Suprapubic skin (tissue), 4 donors: ENCODE measurements at places on chromosomes 2 and 18. TPM values are rescaled to one million over a fixed set of nuclear protein-coding genes. Genes with fewer than 3 reads are reported as not detected.
A peak's percentile ranks its signal among the peaks of the same experiment; 100 is the strongest.

Gene MAP2
- total RNA-seq = 42.1 TPM

Gene RUFY4
- total RNA-seq = not detected

Gene EFHD1
- 17.4 TPM for total RNA-seq

Gene TRIM43
- total RNA-seq = not detected

Gene FN1
- total RNA-seq = 45.8 TPM

Gene LIMS4
- not detected for total RNA-seq

Gene MROH2A
- not detected for total RNA-seq

Gene C1QL2
- total RNA-seq = not detected

Gene DSC2
- total RNA-seq = 26.2 TPM

Gene VWC2L
- total RNA-seq = not detected

Gene EVA1A
- total RNA-seq = 11.4 TPM

Gene TUBA3E
- total RNA-seq = not detected

Gene TUBB8B
- not detected for total RNA-seq

Gene NTSR2
- not detected for total RNA-seq

Gene UGT1A7
- total RNA-seq = 8.0 TPM

Gene PKDCC
- total RNA-seq = 6.7 TPM

Gene IL36B
- total RNA-seq = 2.9 TPM

DNA sequence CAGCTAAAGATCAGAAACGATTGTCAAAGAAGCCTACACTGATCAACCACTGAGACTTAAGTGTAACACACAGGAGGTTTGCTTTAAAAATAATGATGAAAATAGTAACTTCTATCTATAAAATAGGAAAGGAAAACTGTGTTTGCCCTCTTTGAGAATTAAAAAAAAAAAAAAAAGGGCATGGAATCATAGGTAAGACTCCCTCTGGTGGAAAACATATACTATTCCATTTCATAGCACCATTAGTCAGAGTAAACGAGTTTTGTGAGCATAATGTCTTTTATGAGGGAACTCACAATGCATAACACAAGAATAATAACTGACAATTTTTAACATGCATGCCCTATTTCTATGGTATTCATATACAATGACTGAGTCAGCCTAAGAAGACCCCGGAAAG is 36.3 kb downstream of the SLC35F5 start:
- DNase-seq = no peak

DNA sequence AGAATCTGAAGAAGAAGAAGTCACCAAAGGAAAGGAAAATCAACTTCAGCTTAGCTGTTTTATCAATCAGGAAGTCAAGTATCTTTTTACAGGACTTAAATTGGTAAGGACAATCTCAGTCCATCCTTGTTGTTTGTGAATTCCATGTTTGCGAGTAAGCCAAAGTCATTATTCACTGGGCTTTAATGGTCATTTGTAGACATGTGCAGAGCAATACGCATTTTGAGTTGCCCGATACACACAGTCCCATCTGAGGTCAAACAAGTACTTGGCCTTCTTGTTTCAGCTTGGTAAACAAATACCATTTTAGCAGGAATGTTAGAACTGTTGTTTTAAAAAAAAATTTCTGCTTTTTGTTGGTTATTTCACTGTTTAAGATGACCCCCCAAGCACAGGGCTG is 40.9 kb downstream of the USP14 start:
- no peak for DNase-seq

GRCh38 chr2:105691947-105692390 is 52.7 kb upstream of the NCK2 start:
- no peak for DNase-seq

- DNase-seq = no peak
Measured at GRCh38 chr2:3986530-3987258, 283.3 kb downstream of the DCDC2C start.

GRCh38 chr18:34911661-34912384 is 129.4 kb upstream of the MAPRE2 start:
- no peak for DNase-seq

DNA sequence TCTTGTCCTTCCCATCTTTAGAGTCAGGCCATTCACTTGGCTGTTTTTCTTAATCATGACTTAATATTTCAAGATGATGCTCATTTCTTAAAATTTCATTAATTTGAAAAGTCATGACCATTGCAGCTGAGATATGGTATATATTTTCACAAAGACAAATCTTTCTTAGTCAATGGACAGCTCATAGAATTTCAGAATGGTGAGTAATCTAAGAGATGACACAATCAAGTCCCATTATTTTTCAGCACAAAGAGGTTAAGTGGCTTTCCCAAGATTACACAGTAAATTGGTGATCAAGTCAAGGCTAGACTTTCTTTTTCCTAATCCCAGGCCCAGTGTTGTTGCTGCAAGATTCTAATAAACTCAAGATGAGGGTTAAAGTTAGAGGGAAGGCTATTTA is 34.4 kb upstream of the NT5C1B start:
- no peak for DNase-seq

- no peak for DNase-seq
Measured at GRCh38 chr2:1556776-1557466, 143.7 kb downstream of the TPO start.

DNA sequence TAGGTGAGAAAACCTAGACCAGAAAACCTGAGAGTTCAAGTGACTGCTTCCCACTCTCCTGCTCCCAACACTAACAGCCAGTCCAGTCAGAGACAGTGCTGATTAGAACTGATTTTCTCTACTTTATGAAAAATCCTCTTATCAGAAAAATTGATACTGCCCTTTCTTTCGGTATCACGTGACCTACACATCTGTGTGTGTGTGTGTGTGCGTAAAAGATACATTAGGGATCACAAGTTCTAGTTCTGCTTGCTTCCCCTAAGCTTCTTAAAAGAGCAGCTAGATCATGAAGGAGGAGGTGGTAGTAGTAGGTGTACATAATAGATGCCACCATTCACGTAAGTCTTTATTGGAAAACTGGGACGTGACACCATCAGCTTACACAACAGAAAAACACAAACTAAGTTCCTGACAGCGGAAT is 1.5 kb downstream of the ARL5A start:
- DNase-seq = no peak

- no peak for DNase-seq
Measured at GRCh38 chr2:66688951-66689350, 254.0 kb downstream of the MEIS1 start.

- no peak for DNase-seq
Measured at GRCh38 chr18:5449858-5450509, 93.8 kb downstream of the EPB41L3 start.

DNA sequence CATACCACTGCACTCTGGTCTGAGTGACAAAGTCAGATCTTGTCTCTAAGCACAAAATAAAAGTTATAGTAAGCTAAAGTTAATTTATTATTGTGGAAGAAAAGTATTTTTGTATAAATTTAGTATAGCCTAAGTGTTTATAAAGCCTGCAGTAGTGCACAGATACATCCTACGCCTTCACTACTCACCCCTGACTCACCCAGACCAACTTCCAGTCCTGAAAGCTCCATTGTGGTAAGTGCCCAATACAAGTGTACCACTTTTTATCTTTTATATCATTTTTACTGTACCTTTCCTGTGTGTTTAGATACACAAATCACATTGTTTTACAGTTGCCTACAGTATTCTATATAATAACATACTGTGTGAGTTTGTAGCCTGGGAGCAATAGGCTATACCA is 57.5 kb downstream of the UBE2E3 start:
- no peak for DNase-seq

DNA sequence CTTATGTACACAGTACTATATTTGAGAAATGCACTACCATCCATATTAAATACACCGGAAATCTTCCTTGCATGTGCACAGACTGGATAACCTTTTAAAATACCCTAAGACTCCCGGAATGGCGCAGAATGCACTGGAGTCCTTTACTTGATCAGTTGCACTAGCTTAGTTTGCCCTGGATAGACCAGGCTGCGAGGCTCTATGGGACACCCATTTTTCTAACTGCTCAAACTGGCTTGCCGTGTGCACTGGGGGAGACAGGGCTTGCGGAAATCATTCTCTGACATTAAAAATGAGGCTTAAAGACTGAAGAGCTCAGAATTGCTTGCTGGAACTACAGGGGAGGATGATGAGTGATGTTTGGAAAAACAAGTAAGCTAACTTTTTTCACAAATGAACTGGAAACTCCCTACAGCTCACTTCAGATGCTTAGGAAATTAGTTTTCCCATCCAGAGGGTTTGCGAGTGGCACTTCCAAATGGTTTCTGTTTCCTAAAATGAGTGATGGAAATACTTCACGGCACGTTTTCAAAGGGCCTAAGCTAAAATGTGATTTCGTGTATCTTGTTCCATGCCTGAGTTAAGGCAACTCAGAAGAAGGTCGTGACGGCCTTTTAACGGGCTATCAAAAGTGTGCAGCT is 2.7 kb downstream of the NCK2 start:
- DNase-seq = peak; percentile 56

DNA sequence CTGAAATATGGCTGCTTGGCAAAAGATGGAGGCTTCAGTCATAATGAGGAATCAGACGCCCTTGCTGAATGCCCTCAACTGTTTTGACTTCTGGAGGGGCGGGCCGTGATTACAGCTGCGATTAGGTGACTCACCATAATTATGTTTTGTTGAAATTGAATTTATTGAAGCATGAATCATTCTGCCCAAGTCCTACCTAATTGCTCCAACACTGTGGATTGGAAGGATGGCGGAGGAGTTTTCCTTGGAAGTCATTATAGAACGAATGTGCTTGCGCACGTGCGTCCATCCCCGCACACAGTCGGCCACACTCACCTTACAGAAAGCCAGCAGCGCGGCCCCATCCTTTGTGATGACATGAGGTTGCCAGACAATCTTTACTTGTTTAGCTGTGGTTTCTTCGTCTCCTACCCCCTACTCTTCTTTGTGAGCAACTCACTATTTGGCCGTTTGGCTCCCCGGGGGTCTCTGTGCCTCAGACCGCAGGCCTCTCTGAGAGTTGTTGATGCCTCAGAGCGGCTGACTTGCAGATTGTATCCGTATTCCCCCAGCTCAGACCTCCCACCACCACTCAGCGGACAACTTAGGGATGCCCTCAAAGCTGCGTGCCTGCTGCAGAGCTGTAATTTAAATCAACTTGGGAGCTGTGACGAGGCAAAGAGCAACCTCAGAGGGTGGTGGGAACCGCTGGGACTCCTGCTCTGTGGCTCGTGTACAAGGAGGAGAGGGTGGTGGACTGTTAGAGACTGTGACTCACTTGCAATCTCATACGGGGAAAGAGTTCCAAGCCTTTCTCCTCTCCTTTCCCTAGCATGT is 513.4 kb downstream of the TNS1 start:
- no peak for DNase-seq

DNA sequence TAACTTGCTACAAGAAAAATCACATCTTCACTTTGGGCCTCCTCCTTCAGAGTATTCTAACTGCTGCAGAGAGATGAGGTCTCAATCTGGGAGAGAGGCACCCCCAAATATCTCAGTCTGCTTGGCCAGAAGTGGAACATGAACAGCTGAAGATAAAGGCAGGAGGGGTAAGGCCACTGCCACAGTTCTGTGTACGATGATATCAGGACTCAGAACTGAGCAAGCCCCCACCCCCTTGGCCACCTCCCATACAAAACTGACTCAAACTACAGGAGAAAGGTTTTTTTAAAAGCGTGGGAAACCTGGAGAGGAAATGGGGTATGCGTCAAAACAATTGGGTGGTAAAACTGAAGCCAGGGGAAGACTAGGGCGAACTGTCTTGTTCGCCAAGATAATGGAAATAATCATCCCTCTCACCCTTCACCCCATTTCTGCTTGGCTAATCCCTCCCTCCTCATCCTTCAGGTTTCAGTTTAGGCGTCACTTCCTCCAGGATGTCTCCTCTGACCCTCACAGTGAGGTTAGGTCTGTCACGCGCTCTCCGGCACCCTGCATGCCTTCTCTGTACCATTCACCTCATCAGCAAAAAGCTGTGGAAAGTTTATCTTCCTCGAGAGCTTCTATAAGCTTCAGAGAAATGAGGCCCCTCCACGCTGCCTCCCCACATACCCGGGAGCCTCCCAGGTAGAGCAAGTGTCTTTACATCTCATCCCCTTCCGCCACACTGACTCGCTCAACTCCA is 64.4 kb downstream of the SFXN5 start:
- peak; percentile 38 for DNase-seq

DNA sequence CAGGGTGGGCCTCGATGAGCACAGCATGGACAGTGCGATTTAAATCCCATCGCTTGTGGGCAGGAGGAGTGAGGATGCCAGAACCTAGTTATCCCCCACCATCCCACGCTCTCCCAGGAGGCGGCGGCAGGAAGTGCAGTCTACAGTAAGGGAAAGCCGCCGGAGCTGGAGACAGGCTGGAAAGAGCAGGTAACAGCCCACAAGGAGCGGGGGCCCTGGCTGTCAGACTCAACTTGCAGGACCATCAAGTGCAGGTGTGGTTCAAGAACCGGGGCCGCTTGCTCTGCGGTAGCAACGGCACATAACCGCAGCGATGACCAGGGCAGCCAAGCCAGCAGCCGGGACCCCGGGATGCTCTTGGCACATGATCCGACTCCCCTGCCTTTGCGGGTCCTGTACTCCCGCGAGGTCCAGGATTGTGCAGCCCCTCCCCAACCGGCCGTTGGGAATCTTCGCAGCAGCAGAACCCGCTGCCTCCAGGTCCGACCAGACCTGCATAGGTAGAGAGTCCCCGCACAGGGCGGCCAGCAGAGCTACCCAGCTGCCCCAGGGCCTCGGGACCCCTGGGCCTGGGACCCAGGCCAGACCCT is 82.1 kb downstream of the BIN1 start:
- DNase-seq = no peak

GRCh38 chr2:35184471-35184870 is 1171.1 kb upstream of the CRIM1 start:
- DNase-seq = no peak

GRCh38 chr2:112821682-112822081 is 14.9 kb downstream of the IL1B start:
- DNase-seq = no peak

DNA sequence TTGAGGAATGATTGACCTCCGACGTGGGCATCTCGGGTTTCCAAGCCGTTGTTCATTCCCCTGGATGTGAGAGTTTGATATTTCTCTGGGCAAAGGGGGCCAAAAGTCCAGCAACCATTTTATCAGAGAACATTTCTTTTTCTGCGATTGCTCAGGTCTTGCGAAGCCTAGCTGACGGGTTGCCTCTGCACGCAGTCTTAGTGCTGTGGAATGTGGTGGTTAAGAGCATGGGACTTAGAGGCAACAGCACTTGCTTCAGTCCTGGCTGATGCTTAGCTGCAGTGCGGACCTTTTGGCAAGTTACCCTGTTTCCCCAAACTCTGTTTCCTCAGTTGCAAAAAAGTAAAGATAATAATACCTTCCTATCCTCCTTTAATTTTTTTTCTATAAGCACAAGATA is 45.0 kb downstream of the FAP start:
- no peak for DNase-seq

- no peak for DNase-seq
Measured at GRCh38 chr18:70384181-70384790, 95.4 kb downstream of the SOCS6 start.

GRCh38 chr2:12457831-12458230 is 258.9 kb upstream of the TRIB2 start:
- DNase-seq = no peak

- DNase-seq = no peak
Measured at GRCh38 chr2:132595693-132596092, 74.3 kb downstream of the LYPD1 start.

DNA sequence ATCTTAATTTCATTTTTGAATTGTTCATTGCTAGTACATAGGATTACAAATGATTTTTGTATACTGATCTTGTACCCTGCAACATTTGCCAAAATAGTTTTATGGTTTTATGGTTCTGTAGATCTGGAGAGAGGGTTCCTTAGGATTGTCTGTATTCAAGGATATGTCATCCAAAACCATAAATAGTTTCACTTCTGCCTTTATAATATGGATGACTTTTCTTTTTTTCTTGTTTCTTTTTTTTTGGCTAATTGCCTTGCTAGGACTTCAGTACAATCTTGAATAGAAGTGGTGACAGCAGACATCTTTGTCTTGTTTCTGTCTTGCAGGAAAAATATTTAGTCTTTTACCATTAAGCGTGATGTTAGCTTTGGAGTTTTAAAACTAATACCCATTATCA is 383.9 kb upstream of the HS6ST1 start:
- DNase-seq = no peak
